ENCODE measurements at places on chromosomes 16 and 17.
A peak's percentile ranks its signal among the peaks of the same experiment; 100 is the strongest.

DNA sequence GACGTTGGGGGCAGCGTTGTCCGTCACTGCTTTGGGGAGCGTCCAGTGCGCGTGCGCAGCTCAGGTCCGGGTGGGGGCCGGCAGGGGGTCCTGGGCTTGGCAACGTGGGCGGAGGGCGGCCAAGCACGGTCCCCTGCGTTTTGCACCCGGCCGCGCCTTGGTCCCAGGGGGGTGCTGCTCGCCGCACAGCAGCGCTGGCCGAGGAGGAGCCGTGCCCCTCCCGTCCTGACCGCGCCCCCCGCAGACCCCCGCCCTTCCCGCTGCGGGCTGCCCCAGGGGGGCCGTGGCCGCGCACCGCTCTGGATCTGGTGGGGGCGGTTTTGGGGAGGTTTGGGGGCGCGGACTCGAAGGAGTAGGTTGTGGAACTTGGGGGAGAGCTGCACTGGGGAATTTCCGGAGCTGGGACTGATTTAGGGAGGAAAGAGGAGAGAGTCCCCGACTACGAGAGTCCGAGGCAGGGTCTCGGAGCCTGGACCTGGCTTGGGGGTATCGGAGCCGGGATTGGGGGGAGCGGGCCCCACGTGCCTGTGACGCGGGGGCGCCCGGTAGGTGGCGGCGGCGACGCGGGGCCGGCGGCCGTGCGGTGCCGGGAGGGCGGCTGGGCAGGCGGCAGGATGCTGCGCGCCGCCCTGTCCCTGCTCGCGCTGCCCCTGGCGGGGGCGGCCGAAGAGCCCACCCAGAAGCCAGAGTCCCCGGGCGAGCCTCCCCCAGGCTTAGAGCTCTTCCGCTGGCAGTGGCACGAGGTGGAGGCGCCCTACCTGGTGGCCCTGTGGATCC, at the start of gene SLC9A5:
Gene SLC9A5 (plus strand): TSS at position 579 of the 777 bp plus-strand sequence. CDS start 36 bp downstream, at position 615.
- no peak for DNase-seq

DNA sequence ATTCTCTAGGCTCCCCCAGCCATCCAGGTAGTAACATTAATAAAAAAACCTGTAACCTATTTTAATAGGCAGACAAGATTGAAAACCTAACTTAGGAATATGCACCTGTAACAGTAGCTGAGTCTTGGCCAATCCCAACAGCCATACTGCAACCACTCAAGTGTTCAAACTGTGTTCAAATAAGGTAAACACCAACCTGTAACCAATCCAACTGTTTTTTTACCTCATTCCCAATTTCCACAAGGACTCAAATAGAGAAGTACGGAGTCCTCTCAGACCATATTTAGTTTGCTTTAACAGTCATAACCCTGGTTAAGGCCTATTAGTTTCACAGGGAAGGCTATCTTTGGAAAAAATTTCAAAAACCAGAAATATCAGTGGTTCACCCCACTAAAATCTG, 40.4 kb upstream of the NOS2 start:
- DNase-seq, result no peak

GRCh38 chr17:31112001-31112661, 17.4 kb downstream of the NF1 start:
- DNase-seq, result no peak

DNA sequence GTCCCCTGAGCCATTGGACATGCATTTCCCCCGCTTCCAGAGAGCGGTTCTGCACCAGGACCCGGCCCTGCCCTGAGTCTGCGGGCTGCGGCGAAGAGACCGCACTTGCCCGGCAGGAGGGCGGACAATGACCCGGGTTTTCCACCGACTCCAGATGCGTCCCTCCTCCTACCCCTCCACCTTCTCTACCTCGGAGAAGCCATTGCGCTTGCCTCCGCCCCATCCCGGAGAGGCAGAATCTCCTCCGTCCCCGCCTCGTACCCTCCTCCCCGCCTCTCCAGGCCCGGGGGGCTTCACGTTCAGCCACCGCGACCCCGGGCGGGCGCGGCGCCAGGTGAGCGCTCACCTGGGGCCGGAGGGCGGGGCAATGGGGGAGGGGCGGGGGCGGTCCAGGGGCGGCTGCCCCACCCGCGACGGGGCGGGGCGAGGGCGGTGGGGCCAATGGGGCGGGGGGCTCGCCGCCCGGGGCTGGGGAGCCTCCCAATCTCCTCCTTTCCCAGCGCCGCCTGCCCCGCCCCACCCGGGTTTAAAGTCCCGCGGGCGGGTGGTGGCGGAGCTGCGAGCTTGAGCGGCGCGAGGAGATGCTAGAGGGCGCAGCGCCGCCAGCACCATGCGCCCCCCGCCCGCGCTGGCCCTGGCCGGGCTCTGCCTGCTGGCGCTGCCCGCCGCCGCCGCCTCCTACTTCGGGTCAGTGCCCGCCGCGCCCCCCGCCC, at the start of gene WNT9B:
Gene WNT9B (plus strand): TSS at position 555 of the 713 bp plus-strand sequence. CDS start 56 bp downstream, at position 611.
- no peak for DNase-seq

DNA sequence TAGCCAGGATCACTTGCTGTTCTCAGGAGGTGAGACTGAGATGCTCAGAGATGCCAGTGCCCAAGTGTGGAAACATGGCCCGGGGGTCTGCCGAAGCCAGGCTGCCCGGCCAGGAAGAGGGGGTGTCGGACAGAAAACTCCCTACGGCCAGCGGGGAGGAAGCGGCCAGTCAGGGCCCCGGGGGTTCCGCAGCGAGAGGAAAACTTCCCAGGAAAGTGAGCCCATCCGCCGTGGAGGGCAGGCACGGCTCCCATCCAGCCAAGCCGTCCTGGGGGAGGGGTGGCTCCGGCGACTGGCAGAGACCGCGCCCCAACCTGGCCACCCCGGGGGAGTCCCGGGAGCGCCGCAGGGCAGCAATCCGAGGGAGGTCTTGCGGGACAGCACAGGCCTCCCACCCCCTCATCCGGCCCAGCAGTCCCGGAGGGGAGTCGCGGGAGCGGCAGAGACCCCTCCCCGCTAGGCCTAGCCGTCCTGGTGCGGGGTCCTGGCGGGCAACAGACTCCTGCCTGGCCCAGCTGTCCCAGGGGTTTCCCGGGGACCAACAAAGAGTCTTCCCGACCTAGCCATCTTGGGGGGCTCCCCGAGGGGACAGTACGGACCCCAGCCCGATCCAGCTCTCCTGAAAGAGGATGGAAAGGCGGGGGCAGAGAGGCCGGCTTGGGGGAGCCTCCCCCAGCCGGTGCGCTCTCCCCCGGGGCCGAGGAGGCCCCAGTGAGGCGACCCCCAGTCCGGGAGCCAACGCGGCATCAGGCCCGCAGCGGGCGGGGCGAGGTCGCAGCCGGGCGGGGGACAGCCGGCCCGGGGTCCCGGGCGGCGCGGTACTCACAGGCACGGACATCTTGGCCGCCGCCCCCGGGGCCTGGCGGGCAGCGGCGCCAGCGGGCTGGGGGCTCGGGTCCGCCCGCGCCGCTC, 13.8 kb upstream of the BCAR1 start:
- DNase-seq, result no peak

GRCh38 chr16:50067290-50067853, 1.6 kb downstream of the HEATR3 start:
- DNase-seq, result peak; percentile 35

GRCh38 chr17:31308372-31309334, 5.2 kb downstream of the EVI2B start:
- DNase-seq, result no peak

GRCh38 chr16:21088646-21089538, 61.8 kb downstream of the DNAH3 start:
- no peak for DNase-seq

GRCh38 chr17:79075446-79075750, 774 bp downstream of the ENGASE start:
- peak; percentile 31 for DNase-seq

DNA sequence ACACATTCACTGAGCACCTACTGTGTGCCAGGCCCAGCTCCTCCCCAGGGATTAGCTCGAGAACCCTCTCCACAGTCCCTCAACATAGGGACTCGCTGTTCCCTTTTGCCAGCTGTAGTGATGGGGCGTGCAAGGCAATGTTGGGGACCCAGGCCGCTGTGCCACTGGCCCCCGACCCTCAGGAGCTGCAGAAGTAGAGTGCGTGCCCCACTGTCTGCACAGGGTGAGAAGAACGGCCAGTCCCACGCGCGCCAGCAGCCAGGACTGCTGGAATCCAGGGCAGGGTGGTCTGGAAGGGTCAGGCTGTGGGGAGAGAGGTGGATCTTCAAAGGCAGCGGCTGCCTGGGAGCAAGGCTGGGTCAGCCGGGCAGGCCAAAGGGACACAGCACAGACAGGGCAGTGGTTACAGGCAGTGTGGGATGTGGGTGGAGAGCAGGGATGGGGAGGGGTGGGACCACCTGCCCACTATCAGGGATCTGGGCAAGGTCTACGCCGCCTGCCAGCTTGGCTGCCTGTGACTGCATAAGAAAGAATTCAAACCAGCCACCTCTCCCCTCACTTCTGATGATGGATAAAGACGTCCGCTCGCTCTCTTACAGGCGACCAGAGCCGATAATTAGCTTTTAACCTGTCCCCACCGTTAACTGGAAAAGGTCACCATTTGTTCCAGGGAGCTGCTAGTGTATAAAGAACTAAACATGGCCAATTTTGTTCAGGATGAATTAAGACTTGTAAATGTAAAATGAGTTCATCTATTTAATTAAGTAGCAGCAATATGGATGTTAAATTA, 86.7 kb upstream of the GSE1 start:
- DNase-seq, result no peak

- no peak for DNase-seq
Measured at GRCh38 chr16:19239511-19240155, 45.9 kb upstream of the CLEC19A start.

GRCh38 chr17:42122371-42123303, at the start of gene HSPB9:
Gene HSPB9, plus strand, starts transcription at chr17:42122804. Its CDS starts 47 bp downstream, at chr17:42122851.
- DNase-seq, result no peak

GRCh38 chr17:18851201-18851600, 6.7 kb upstream of the PRPSAP2 start:
- DNase-seq, result no peak

- DNase-seq, result no peak
Measured at GRCh38 chr16:13351601-13352217, 450.3 kb downstream of the SHISA9 start.

GRCh38 chr16:75152635-75153034, 4.3 kb downstream of the ZFP1 start:
- no peak for DNase-seq

GRCh38 chr17:20989991-20990855, 52.6 kb downstream of the USP22 start:
- DNase-seq, result no peak

- no peak for DNase-seq
Measured at GRCh38 chr16:995087-995486, 13.5 kb downstream of the SOX8 start.

GRCh38 chr16:69930117-69930776, 20.9 kb upstream of the CLEC18A start:
- peak; percentile 45 for DNase-seq

- no peak for DNase-seq
Measured at GRCh38 chr16:1998852-1999801, 9.4 kb downstream of the SYNGR3 start.

DNA sequence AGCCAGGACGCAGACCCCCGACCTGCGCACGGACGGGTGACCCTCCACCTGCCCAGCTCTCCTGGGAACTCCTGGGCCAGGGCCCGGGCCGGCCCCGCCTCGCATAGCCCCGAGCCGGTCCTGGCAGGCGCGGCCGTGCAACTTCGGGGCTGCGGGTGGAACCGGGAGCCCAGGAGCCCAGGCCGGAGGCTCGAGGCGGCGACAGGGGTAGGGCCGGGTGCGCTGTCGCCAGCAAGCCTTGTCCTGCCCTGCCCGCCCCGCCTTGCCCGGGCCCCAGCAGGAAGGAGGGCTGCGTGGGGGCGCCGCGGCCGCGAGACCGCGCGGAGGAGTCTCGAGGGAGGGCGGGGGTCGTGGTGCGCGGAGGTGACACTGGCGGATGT, 408 bp downstream of the LMF1 start:
- DNase-seq, result no peak

- DNase-seq, result no peak
Measured at GRCh38 chr17:57402681-57403180, 146.4 kb downstream of the MSI2 start.

- no peak for DNase-seq
Measured at GRCh38 chr17:39677542-39678339, 9.5 kb downstream of the PNMT start.

- DNase-seq, result no peak
Measured at GRCh38 chr16:4517812-4518680, 20.5 kb downstream of the CDIP1 start.

- DNase-seq, result no peak
Measured at GRCh38 chr16:16925432-16925831, 545.3 kb downstream of the XYLT1 start.

- no peak for DNase-seq
Measured at GRCh38 chr16:26601335-26601734, 465.4 kb upstream of the C16orf82 start.

DNA sequence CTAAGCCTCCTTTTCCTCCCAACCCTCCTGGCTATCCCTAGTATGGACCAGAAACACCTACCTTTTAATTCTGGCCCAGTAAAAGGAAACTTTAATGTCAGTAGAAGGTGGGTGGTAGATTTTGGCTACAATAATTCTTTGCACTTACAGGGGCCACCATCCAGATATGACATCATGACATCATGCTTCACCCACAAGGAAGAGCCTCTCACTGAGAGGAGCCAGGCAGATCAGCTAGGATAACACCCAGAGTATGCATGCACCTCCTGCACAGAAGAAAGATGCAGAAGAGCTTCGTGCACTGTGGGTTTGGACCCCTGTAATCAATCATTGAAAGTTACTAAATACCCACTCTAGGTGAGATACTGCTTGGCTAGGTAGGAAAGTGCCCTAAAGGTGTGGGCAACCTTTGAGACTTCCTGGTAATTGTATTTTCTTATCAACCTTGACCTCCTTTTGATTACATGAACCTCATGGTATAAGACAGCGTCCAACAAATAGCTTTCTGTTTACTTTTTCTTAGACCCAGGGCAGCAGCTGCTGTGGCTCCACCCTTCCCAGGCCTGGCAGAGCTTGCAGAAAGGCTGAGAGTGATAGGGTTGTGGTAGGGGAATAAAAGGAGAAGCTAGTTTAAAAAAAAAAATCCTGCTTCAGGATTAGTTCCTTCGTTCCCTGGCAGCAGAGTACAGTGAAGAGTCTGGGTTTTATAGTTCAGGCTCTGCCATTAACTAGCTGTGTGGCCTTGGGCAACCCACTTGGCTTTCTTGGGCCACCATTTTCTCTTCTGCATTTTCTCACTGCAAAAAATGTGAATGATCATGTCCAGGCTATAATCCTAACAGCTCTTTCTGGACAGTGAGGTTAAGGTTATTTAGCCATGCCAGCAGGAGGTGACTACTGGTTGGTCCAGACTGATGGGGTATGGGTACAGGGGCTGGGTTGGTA, 6.2 kb downstream of the MAP3K14 start:
- DNase-seq, result no peak
